Brain pericyte (primary cell): ENCODE measurements at places on chromosomes 1 and 21.

GRCh38 chr1:54818461-54819194 lies 17.5 kb upstream of the TTC22 start:
- no peak for DNase-seq

DNA sequence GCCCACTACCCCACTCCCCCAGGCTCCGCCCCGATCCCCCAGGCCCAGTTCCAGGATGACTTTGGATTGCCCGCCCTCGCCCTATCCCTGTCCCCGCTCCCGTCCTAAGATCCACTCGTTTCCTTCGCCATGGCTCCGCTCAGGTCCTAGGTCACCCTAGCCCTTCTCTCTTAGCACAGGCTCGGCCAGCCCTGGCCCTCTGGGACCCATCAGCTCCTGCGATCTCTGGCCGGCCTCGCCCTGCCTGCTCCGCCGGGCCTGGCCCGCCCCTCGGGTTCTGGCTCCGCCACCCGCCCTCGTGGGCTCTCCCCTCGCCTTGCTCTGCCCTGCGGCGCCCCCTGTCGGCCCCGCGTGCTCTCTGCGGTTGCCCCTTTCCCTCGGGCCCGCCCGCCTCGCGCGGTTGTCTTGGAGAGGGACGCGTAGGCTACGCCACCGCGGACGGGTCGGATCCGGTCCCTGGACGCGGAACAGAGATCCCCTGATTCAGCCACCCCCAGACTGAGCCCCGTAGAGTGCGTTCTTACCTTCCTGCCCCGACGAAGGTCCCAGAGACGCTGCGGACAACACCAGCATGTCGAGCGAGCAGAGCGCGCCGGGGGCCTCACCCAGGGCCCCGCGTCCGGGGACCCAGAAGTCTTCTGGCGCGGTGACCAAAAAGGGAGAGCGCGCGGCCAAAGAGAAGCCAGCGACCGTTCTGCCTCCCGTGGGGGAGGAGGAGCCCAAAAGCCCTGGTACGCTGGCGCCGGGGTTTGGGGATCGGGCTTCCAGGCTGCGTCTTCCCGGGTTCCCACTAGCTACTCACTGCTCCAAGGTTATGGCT lies at the start of gene LRRC71:
Gene LRRC71, plus strand, starts transcription at position 400 of the 820 bp plus-strand sequence. Its CDS starts 172 bp downstream, at position 572.
- DNase-seq, result no peak

GRCh38 chr1:32647308-32648134 lies 2.8 kb downstream of the ZBTB8OS start:
- no peak for DNase-seq

GRCh38 chr1:11475748-11476147 lies 3.2 kb upstream of the DISP3 start:
- no peak for DNase-seq

GRCh38 chr1:53708687-53709086 lies 30.3 kb downstream of the GLIS1 start:
- no peak for DNase-seq

GRCh38 chr1:28256197-28256827 lies 3.0 kb upstream of the SESN2 start:
- DNase-seq, result no peak
